Activated naive CD8-positive, alpha-beta T cell treated with anti-CD3 and anti-CD28 coated beads, Interleukin-2, amount 10 ng/mL, durations not matched to agents 7 days and 5 days (primary cell): ENCODE measurements at places on chromosomes 4 and X. TPM values are rescaled to one million over a fixed set of nuclear protein-coding genes. Genes with fewer than 3 reads are reported as not detected.

RAB28 gene
- total RNA-seq = 16.4 TPM

SULT1E1 gene
- not detected for total RNA-seq

RNF4 gene
- total RNA-seq = 109 TPM

DSPP gene
- total RNA-seq = not detected

SPANXD gene
- total RNA-seq = not detected

CACNA1F gene
- 1.7 TPM for total RNA-seq
